ENCODE measurements at places on chromosomes 1 and 21.

GRCh38 chr1:10789047-10789791 is 7.2 kb downstream of the CASZ1 start:
- no peak for DNase-seq

DNA sequence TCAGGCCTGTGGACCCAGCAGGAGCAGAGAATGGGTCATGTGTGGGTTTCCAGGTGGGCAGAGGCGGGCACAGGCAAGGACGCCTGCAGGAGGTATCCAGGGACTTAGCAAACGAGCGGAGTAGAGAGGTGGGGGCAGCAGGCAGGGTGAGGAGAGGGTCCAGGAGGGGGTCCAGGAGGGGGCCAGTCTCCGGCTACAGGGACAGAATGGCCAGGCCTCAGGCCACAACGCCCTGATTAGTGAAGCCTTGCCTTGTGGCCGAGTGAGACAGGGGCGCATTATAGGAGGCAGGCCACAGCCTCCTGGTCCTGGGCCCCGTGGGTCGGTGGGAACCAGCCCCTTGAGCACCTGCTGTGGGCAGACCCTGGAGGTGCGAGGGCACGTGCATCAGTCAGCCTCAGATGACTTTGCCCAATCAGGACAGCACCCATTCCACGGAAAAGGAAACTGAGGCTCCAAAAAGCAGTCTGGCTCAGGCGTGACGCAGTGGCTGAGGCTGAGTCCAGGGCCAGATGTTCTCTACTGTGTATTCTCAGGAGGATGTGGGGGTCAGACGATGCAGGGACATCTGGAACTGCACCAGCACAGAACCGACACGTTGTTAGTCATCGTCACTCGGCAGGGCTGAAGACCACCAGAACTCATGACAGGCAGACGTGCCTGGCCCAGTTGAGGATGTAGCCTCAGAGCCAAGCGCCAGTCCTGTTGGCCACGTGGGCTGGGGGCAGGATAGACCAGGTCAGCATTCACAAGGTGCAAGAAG is 113.7 kb downstream of the CRYAA start:
- no peak for DNase-seq

DNA sequence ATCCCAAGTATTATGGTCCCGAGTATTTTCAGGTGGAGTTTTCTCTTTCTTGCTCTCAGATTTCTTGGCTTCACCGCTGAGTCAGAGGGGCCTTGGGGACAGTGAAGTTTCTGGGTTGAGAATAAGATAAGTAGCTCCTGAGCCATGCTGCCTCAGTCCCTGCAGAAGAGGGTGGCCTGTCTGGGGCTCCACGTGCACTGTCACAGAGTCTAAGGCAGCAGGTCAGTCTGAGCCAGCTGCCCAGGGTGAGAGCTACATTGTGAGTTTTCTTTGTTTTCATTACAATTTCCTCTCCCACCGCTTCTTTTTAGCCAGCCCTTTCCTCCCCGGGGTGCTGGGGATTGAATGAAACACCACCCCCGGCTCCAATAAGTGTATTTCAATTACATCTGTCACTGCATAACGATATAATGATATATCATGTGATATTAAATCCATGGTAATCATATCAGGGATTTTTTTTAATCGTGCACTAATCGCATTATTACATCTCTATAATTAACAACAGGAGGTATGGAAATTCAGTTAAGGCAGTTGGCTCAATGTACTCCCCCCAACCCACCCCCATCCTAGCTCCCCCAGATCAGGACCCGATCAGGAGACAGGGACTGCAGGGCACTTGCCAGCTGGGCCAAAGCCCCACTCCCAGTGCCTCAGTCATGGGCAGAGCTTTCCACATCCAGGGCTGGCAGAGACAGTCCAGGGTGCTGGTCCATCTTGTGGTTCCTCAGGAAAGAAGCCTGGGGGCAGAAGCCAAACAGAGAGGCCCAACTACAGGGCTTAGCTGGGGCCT is 43.7 kb downstream of the DMAP1 start:
- no peak for DNase-seq

GRCh38 chr1:200240656-200241055 is 169.2 kb downstream of the ZNF281 start:
- no peak for DNase-seq

GRCh38 chr1:41010345-41010744 is 11.2 kb downstream of the SLFNL1 start:
- no peak for DNase-seq

DNA sequence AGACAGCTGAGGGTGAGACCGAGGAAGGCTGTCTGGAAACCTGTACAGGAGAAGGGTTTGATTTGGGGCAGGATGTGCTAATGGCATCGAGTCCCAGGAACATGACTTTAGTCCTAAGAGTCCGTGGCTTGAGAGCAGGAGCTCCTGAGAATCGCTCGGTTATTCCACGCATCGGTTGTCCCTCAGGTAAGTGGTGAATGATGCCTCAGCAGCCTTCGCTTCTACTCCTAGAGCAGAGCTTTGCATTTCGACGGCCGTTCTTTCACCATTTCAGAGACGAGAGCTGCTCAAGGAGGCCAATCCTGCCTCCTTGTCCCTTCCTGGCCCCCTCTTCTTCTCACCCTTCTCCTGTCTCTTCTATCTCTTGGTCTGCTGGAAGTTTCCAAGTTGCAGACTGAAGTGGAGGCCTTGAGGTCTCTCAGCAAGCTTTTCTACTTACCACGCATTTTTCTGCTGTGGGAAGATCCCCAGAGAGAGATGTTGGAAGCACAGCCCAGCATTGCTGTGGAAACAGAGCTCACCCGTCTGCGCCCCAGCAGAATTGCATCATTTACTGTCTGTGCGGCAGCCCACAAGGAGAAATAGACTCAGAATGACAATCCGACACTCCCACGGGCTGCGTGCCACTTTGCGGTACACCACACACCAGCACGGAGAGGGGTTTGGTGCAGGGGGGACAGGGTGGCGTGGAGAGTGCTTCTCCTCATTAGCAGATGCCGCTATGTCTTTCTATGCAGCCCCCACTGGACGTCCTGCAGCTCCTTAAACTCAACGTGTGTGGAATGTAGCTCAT is 270.7 kb upstream of the C1orf174 start:
- no peak for DNase-seq

DNA sequence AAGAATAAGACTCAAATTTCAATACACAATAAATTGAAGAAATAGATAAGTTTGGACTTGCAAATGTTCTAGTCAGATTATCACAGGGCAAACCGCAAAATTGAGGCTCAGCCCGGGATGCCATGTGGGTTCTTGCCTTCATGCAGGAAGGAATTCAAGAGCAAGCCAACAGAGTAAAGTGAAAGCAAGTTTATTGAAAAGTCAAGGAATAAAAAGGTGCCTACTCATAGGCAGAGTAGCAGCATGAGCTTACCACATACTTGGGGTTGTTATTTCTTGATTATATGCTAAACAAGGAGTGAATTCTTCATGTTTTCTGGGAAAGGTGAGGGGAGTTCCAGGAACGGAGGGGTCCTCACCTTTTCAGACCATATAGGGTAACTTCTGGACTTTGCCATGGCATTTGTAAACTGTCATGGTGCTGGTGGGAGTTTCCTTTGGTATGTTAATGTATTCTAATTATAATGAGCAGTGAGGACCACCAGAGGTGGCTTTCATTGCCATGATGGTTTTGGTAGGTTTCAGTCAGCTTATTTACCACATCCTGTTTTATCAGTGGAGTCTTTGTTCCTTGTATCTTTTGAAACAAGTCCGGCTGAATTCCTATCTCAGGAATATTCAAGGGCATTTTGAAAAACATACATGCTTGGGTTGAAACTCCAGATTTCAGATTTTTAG is 2.0 kb upstream of the OR2AK2 start:
- DNase-seq = no peak

DNA sequence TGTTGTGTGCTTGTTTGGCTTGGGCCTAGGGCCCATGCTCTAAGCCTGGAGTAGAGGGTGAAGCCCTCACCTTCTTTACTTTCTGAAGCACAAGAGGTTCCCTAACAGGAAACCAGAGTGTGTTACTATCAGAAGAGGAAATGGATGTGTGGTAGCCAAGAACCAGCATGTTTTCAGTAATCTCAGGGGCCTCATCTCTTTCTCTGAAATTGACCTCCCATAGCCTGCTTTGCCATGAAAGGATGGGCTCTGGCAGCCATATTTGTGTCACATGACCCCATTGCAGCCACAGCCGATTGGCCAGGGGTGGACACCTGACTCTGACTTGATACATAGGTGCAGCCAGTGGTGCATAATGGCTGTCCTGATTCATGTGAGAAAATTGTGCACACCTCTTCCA is 18.6 kb downstream of the A3GALT2 start:
- no peak for DNase-seq

GRCh38 chr1:18408656-18409370 is 71.9 kb upstream of the KLHDC7A start:
- no peak for DNase-seq

GRCh38 chr1:235075777-235076308 is 52.8 kb downstream of the TOMM20 start:
- no peak for DNase-seq

GRCh38 chr1:206947255-206947654 is 989 bp upstream of the PIGR start:
- no peak for DNase-seq

DNA sequence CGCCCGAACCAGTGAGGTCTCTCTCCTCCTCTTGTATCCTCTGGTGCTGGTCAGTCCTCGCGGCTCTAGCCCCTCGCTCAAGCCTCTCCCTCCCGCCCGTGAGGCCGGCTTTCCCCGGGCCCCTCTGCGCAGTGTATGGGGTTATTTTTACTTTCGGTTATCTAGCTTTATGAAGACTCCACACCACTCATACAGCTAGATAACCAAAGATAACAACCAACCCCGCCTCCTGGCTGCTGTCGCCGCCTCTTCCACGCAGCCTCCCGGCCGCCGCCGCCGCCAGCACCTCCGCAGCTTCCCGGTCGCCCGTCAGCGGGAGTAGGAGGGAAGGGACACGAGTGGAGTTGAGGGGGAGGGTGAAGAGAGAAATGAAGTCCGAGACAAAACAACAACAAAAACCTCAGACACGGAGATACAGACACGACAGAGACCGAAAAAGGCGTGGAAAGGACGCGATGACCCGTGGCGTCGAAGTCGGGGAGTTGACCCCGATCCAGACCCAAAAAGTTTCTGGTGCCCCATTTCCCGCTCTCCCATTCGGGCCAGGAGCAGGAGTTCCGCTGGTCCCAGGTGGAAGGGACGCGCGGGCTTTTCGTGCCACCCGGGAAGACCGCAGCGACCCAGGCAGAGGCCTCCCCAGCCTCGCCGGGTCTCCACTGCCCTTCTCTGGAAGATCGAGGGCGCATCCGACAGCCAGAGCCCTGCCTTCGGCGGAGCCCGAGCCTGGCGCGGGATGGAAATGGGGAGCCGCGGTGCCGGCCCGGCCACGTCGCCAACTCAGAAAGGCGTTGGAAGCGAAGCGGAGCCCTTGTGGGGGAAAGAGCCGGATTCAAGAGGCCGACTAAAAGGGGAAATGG is 51.4 kb downstream of the RHBG start:
- peak; percentile 54 for DNase-seq

DNA sequence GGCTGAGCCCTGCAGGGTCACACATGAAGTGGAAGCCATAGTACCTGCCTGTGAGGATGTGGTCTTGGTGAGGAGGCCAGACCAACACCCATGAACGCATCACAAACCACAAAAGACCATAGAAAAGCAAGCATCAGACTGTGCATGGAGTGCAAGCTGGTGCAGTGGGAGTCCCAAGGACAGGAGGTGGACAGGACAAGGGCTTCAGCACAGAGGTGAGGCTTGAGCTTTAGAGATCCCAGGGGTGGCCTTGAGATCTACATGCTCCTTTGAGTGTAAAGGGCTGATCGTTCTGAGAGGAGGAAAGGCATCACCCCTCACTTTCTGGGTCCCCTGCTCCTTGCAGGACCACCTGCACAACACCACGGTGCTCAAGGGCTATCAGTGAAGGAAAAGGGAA is 111.9 kb upstream of the F3 start:
- DNase-seq = no peak

DNA sequence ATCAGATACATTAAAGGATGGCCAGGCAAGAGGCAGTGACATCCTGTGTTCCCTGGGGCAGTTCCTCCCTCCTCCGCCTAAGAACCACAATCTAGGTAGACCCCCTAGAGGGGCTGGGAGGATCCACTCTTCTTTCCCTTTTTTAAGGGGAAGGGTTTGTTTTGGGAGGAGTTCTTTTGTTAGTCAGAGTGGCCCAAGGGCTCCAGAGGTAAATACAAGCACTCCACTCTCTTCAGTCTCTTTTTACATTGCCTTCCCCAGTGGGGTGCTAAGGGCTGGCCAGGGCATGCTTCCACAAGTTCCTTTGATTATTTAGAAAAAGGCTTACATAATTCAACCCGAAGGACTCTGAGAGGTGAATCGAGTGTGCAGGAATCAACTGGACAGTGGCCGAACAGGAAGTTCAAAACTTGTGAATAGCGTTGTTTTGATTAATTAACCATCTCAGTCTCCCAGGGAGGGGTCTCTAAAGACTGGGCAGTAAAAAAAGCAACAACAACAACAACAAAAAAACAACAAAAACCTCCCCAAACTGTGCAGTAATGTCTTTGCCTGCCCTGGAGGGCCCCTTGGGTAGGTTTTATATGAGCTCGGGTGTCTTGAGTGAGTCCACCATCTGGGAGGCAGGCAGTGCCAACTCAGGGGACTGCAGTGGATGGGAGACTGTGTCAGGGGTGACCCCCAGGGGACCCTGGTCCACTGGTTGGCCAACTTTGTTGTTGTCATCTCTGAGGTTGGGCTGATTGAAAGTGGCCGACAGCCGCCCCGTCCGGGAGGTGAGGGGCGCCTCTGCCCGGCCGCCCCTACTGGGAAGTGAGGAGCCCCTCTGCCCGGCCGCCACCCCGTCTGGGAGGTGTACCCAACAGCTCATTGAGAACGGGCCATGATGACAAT is 33.2 kb upstream of the ENO1 start:
- no peak for DNase-seq

GRCh38 chr1:34714386-34714785 is 40.5 kb upstream of the GJB5 start:
- DNase-seq = no peak

GRCh38 chr1:112263453-112263852 is 132.6 kb upstream of the CTTNBP2NL start:
- no peak for DNase-seq

GRCh38 chr1:162701286-162701685 is 69.0 kb downstream of the DDR2 start:
- no peak for DNase-seq

DNA sequence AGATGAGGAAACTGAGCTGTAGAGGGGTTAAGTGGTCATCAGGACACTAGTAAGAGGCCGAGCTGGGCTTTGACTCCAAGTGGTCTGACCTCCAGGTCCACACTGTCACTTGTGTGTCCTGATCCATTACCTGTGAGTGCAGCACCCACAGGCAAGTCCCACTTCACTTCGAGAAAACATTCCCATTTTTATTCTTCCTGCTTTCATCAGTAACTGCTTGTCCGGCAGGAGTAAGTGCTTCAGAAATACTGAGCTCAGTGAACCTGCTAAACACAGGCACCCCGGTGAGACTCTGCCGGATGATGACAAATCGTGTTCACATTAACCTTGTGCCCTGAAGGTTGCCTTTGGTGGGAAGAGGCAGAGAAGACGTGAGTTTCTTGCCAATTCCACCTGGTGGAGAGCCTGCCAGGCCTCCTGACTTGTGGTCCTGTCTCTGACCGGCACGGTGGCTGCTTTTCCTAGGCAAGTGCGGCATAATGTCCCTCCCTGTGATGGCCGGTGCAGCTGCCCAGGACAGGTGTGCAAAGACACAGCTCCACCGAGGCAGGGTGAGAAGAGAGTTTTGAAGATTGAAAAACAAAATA is 29.4 kb downstream of the ZBTB18 start:
- no peak for DNase-seq
